ENCODE measurements at places on chromosomes 11 and 22.
A peak's percentile ranks its signal among the peaks of the same experiment; 100 is the strongest.

DNA sequence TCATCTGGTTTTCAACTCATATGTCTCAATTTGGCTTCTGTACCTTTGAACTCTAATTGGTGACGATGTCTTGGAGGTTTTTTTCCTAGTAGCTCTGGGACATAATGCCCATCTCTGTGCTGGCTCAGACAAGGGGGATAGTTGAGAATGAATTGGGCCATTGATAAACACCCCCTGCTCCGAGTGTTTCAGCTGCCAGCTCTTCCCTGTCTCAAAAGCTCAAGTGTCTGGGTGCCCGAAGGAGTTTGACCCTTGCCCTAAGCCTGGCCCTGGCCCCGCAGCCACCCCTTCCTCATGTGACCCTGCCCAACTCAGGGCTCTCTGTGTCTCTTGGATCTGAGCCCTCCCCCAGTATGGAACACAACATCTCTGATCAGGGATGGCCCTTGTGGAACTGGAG lies 3.0 kb downstream of the INSC start:
- no peak for DNase-seq

- no peak for DNase-seq
Observed at GRCh38 chr11:117396970-117397369, 69.3 kb downstream of the CEP164 start.

DNA sequence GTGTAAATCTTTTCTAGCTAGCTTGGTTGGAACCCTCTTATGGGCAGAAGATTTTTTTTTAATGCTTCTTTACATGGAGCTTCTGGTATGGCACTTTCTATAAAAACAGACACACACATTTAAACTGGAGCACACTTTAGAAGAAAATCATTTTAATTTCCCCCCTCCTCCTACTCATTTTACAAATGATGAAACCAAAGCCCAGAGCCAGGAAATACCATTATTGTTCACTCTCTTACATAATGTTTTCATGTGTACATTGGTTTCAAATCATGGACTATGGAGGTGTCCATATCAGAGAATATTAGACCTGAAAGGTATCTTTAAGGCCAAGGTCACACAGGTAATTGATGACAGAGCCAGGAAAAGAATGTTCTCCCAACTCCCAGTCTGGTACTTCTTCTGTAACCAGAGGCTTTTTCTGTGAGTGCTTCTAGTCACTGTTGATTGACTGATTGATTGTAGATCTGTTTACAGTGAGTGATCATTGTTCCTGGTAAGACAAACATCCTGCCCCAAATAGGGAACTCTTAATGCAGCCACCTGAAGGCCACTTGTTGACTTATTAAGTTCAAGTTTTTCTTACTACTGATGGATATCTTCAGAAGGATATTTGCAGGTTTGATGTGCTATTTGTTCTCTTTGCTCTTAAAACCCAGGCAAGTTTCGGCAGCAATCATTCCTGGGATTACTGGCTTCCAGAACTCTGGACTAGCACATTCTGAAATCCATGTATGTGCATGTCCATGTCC lies 26.8 kb upstream of the ME3 start:
- no peak for DNase-seq

- no peak for DNase-seq
Observed at GRCh38 chr11:68766786-68767185, 15.5 kb upstream of the TESMIN start.

DNA sequence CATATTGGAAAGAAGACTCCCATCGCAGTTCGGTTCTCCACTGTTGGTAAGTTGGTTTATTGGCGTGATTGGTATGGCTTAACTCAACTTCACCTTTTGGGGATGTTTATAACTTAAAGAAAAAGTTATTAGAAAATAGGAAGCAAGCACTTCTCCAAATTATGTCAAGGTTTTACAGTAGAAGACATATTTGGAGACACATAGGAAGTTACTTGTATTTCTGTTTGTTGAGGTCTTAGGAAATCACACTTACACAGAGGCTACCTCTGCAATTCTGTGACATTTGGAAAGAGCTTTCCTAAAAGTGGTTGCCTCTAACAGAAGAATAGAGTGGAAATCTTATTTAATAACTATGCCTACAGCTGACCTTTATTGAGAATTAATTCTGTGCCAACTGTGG lies 12.3 kb downstream of the CAT start:
- DNase-seq: no peak

DNA sequence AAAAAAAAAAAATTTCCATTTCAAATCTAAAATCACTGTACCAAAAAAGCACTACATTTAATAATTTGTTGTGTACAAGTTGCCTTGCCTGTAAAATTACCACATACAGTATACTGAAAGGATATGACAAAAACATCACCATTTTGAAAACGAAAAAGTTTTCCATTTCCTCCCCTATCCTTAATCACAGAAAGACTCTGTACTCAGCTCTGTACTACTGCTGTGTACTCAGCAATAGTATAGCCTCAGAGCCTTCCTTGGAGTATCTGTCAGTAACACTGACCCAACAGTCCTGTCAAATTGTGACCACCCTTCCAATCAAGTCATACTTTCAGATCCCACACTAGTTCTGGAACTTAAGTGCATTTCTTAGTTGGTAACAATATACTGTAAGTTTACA lies 48.0 kb downstream of the CELF1 start:
- DNase-seq: no peak

DNA sequence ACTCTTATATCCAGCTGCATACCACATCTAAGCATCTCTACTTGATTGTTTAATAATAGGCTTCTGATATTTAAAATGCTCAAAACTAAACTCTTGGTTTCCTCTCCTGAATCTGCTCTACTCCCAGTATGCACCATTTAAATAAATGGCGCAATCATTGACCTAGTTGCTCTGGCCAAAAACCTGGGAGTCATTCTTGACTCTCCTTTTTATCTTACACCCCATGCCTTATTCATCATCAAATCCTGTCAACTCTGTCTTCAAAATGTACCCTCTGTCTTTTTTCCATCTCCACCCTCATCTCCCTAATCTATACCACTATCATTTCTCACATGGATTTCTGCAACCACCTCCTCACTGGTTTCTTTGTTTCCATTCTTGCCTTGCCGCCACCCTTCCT lies 399.6 kb upstream of the CCDC90B start:
- DNase-seq: no peak

- DNase-seq: no peak
Observed at GRCh38 chr11:65578667-65579066, 2.8 kb downstream of the EHBP1L1 start.

GRCh38 chr11:73287400-73288101 lies 15.4 kb downstream of the P2RY6 start:
- DNase-seq: no peak

- no peak for DNase-seq
Observed at GRCh38 chr22:39251762-39252460, 7.1 kb upstream of the PDGFB start.

GRCh38 chr22:35726398-35726797 lies 8.7 kb downstream of the APOL5 start:
- no peak for DNase-seq

- DNase-seq: no peak
Observed at GRCh38 chr11:3873712-3874349, 18.4 kb downstream of the STIM1 start.

- DNase-seq: no peak
Observed at GRCh38 chr11:69635804-69636511, 5.0 kb upstream of the CCND1 start.

DNA sequence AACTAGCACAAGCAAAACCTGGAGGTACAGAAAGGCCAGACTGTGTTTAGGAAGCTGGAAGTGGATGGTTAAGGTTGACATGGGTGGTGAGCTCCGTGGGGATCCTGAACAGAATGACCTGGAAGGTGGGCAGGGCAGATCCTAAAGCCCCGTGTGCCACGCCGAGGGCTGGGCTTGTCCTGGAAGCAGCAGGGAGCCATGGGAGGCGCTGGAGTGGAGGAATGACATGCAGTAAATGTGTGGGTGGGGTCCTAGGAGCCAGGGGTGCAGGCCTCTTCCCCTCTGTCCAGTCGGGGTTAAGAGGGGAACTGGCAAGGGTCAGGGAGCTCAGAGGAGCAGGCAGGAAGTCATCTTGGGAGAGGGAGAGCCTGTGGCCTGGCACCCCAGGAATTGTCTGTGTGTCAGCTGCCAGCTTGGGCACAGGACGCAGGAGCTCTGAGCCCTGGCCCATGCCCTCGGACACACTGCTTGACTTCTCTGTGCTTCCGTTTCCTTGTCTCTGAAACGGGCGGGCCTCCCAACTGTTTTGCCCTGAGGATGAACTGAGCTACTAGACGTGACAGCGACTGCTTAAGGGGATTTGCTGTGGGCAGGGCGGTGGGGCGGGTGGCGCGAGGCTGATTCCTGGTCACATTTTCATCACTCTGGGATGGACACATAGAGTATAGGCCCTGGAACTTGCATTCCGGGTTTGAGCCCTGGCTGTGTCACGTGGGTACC lies 75.7 kb downstream of the MPPED1 start:
- DNase-seq: no peak

- DNase-seq: no peak
Observed at GRCh38 chr22:20582520-20583361, 75.3 kb downstream of the MED15 start.

DNA sequence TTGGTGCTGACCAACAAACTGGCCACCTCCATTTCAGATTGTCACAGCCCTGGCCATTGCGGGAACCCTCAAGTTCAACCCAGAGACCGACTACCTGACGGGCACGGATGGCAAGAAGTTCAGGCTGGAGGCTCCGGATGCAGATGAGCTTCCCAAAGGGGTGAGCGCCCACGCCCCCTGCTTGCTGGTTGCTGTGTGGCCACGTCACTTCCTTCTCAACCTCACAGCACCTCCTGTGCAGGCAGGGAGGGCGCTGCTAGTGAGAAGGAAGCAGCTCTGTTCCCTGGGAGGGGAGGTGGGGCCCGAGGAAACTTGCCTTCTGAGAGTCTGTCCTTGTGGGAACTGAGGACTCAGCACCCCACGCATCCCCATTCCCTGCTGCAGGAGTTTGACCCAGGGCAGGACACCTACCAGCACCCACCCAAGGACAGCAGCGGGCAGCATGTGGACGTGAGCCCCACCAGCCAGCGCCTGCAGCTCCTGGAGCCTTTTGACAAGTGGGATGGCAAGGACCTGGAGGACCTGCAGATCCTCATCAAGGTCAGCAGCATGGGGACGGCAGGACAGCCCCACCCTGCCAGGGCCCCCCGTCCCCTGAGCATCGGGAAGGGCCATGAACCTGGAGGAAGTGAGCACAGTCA lies 19.3 kb downstream of the POLR3H start:
- peak; percentile 40 for DNase-seq

GRCh38 chr11:2097998-2098690 lies 41.0 kb downstream of the IGF2 start:
- DNase-seq: no peak

DNA sequence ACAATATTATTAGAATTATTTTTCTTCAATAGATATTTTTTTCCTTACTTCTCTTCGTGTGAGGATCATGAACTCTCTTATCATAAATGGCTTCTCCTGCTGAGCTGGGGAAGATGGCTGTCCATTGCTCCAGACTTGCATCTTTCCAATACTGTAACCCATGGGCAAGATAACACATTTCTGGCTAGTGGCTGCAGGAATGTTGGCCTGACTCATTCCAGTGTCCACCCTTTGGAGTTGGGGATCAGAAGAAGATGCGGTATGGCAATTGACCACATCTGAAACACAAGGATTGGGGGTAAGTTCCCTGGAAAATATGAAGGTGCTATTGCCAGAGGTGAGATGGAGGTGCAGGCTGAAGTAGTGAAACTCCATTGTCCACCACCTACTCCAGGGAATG lies 92.8 kb downstream of the FAR1 start:
- no peak for DNase-seq

GRCh38 chr11:33089776-33090175 lies 50.4 kb downstream of the TCP11L1 start:
- DNase-seq: no peak

DNA sequence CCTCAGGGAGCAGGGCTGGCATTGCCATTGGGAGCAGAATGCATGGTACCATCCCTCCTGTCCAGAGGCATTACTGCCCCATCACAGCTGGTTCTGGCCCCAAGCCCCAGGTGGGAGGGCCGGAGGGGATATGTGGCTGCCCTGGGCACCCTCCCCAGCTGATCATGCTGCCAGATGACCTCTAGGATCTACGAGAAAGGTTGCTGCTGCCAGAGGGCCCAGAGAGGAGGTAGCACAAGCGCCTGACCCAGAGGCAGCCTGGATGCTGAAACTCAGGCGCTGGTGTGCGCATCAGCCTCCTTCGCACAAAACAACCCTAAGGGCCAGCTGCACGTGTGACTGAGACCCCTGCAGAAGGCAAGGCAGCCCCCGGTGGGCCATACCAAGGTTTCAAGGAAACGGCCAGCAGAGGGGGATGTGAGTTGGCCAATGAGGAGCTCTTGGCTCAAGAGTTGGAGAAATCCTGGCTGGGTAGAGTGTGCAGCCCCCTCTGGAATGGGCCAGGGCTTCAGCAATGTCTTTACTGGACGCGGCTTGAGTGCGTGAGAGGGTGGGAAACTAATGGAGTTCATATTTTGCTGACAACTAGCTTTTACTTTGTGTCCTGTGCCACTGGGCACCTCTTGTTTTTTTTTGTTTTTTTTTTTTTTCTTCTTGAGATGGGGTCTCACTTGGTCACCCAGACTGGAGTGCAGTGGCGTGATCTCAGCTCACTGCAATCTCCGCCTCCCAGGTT lies 88.3 kb upstream of the PARVA start:
- no peak for DNase-seq

DNA sequence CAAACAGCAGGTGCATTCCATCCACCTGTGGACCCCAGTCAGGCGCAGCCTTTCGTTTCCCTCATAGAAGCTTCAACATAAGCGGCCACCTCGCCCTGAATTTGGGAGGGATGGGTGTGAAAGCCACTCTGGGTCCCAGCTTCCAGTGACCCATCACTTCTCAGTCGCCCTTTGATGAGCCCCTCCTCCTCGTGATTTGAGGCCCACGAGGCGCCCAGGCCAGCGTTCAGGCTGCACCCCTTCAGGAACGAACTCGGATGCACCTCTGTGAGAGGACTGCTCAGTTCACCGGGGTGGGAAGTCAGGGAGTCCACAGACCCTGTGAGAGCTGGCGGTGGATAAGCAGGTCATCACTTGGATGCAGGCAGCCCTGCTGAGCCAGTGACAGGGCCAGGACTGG lies 1118.2 kb downstream of the BRD1 start:
- no peak for DNase-seq

DNA sequence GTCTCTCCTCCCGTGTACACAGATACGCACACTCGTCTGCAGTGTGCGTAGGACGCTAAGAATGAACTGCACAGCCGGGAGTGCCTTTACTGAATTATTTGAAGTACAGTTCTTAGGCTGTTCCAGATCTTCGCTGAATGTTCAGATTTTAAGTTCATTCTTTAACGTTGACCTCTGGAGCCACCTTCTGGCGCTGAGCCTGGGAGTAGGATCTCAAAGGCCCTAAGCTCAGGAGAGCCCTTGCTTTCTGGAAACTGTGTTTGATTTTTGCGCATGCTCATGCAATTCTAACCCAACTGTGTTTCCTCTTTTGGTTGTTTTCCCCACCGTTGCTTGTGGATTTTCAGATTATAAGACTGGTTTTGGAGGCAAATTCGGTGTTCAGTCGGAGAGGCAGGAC lies 22.8 kb downstream of the CTTN start:
- no peak for DNase-seq
